ENCODE measurements at places on chromosomes 4 and X.
A peak's percentile ranks its signal among the peaks of the same experiment; 100 is the strongest.

DNA sequence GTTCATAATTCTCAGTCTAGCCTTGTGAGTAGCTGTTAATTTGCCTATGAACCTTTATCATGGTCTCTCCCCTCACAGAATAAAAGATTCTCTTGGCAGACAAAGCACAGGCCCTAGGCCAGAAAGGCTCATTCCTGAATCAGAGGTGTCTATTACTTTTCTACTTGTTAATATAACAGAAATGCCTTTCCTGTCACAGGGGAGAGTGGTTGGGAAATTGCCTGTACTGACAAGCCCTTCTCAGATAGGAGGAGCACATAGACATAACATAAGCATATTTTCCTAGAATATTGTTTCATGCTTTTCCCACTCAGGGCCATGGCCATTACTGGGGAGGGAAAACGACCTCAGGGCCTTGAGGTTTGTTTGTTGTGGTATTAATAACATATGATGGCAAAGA, 308.3 kb downstream of the BMPR1B start:
- no peak for DNase-seq

DNA sequence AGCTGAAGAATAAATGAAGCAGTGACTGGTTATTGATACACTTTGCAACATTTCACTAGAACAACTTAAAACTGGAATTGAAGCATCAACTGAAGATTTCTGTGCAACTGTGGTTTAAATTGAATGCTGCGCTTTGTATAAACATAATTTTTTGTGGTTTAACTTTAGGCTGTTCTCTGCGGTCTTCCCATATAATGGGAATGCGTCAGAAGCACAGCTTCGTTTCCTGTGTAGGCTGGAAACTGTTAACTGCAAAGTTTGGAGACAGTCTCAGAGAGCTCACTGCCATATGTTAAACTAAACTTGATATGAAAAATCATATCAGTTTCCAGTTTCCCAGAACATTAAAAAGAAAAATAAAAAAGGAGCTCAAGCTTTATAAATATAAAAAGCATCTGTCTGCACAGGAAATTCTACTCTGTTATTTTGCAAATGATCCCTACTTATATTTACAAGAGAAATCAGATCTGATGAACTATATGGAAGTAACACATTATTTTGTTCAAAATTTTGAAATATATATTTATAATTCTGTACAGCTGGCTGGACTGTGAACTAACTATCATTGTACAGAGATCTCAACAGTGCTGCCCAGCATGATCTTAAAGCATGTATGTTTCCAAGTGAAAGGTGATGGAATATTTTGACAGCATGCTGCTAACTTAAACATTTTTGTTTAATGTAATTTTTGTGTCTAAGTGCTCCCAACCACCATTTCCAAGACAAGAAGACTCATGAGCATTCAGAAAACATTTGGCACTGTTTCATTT, 139.9 kb downstream of the NDST3 start:
- DNase-seq, result peak; percentile 59

- DNase-seq, result no peak
These were observed 143.6 kb downstream of the SLIT2 start for GRCh38 chr4:20395160-20395773.

GRCh38 chr4:126144543-126145237, 829.9 kb downstream of the FAT4 start:
- no peak for DNase-seq

- no peak for DNase-seq
These were observed 219.3 kb upstream of the LDB2 start for GRCh38 chr4:17117746-17118145.

DNA sequence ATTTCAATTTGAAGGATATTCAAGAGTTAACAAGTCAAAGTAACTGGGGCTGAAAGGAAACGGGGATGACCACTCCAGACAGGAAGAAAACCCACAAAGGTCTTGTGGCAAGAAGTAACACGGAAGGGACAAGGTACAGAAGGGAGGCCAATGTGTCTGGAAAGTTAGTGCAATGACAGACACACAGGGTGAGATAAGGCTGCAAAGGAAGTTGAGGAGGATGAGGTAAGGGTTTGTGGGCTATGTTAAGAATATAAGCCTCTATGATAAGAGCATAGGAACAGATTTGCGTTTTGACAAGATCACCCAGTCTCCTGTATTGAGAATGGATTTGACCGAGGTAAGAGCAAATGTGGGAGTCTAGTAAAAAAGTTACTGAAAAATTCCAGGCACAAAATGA, 21.9 kb upstream of the EMCN start:
- no peak for DNase-seq

DNA sequence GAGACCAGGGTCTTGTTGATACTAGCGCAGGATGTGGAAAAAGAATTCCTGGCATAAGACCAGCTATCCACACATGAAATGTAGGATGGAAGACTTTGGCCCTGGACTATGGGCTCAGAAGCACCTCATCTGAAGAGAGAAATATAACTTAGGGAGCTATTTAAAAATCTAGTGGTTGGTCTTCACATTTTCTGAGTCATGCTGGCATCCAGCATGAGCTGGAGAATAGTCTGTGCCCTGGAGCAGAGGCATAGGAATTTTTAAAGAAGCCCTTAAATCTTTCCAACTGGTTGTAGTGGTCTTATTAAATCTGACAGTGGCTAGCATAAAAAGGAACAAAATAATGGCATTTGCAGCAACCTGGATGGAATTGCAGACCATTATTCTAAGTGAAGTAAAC, 86.3 kb downstream of the SMARCA5 start:
- no peak for DNase-seq

DNA sequence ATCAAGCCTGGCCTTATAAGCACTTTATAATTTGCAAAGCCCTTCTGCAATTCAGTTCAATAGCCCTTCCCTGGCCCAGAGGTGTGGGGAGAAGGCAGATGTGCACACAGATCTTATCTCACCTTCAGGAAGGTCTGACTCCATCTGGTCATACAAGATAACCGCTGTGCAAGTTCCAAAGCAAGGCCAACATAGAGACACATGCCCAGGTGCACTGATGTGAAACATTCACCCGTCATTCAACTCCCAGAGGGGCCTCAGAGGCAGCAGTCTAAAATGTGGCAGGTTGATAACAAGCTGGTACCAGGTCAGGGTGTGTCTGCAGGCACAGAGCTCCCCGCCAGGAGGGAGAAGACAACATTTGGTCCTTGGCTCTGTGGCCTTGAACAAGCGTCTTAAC, 10.9 kb upstream of the WFS1 start:
- no peak for DNase-seq

GRCh38 chr4:7945709-7946380, 6.2 kb upstream of the AFAP1 start:
- no peak for DNase-seq

DNA sequence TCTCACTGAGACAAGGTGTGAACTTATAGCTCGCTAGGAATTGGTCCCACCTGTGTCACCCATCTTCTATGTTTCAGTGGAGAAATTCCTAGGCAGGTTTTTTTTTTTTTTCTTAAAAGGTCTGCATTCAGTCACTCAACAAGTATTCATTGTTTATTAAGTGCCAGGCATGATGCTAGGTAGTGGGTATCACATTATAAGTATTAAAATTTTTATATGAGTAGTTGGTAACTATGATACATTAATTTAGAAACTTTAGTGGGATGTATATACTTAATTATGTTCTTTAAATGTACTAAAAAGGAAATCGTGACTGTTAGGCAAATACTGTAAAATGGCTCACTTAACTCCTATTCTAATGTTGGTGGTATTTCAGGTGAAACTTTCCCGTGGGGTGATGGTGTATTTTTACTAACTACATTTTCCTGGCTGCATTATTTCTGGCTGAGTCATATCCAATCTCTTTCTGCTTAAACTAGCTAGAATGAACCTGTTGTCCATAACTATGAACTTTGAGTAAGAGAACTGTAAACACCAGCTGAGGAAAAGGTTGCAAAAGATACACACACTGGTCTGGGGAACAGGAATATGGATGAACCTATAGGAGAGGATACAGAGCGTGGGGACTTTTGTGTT, 49.3 kb upstream of the MED14 start:
- no peak for DNase-seq

DNA sequence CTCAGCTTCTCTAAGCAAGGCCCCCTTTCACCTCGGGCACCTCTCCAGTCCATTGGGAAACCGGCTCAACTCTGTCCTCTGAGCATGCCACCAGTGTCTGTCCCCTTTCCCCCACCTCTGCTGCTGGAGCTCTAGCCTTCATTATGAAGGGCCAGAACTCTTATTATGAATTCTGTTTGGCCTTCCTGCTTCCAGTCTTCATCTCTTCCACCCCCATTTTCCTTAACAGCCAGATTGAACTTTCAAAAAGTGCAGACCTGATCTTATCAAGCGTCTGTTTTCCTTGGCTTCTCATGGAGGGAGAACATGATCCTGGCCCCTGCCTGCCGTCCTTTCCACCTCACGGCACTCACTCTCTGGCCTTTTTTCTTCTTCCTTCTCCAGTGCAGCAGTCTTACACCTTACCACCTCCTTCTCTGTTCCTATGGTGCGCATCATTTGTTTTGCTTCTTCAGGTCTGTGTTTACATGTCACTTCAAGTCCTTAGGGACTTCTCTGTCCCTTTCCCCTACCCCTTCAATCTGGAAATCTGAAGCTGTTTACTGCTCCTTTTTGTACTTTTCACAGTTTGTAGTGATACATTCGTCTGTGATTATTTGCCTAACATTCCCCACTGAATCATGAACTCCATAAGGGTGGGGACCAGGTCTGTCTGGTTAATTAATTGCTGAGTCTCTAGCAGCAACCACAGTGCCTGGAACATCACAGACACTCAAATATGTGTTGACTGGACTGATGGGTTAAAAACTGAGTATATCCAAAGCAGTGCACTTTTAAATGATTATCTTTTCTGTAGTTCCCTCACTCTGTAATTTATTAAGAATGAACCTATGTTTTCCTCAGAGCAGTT, 55.8 kb downstream of the FNIP2 start:
- DNase-seq, result no peak

DNA sequence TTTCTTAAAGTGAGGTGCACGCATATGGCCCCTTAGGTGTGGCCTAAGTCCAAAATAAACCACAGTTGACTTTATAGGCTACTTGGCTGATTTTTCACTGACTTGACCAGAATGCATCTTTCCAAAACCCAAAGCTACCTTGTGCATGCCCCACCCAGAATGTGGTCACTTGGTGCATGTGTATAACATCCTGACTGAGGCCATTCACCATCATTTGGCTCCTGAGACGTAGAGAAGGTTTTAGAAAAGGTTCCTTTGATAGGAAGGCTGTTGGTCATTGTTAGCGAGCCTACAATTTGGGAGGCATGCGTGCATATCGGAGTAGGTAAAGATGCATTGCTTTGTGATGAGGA, 84.6 kb downstream of the PLAC1 start:
- DNase-seq, result no peak

- no peak for DNase-seq
These were observed 2.0 kb downstream of the GAK start for GRCh38 chr4:930028-930551.

DNA sequence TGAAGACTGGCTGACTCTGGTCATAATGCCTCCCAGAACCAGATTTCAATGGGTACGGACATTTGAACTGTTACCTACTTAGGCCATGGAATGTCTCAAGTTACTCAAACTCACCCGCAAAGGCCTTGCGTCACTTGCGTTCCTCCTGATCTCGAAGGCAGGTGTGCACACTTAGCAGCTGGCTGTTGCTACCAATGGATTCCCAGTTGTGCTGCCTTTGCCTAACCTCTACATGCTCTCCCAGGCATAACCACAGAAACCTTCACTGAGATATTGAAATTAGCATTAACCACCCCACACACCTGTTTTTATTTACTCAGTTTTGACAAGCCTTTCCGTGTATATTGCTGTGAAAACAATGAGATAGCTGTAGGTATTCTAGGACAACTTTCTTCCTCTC, 2.8 kb downstream of the ERVMER34-1 start:
- DNase-seq, result no peak

DNA sequence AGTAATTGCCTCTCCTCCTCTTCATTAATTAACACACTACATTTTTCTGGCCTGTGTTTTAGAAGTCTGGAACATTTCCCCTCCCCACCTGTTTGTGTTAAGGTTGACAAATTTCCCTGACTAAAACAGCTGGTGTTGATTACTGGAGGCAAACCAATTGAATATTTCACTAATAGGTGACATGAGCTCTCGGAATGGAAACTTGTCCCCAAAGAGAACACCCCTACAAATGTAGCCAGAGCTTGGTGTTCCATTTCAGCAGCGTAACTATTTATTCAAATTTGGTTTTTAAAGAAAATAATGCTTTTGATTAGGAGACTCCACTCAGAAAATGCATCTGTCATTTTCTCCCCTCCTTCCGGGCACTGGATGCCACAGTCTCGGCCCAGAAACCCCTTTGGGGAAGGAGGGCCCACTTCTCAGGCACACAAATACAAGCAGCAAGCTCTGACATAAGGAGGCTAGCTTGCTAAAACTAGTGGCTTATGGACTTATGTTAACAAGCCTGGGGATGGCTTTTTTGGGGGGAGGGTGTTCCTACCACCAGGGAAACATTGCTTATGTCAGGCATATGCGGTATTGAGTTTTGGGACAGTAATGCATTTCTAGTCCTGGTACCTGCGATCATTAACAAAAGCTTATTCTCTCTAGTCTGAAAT, 2.2 kb downstream of the RNF150 start:
- DNase-seq, result no peak

DNA sequence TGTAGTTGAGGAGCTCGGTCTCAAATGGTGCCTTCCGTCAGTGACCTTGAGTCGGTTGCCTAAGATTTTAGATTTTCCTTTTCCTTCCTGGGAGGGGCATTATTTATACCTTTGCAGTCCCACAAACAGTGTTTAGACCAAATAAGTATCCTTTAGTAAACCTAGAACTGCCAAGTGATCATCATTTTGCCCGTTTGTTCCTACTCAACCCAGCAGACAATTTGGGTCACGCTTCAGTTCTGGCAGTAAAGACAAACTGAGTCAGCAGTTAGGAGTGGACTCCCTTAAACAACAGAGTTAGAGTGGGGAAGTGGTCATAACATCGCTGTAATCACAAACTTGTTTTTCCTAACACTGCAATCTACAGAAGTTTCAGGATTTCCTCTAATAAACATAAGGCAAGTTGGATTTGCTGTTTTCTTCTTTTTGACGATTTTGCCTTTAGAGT, 777 bp upstream of the WDFY3 start:
- no peak for DNase-seq

Measured in amniotic stem cell (primary cell).